CD4-positive, alpha-beta T cell treated with Interleukin-17A for 4 hours (primary cell): ENCODE measurements at places on chromosomes 1 and 21.

DNA sequence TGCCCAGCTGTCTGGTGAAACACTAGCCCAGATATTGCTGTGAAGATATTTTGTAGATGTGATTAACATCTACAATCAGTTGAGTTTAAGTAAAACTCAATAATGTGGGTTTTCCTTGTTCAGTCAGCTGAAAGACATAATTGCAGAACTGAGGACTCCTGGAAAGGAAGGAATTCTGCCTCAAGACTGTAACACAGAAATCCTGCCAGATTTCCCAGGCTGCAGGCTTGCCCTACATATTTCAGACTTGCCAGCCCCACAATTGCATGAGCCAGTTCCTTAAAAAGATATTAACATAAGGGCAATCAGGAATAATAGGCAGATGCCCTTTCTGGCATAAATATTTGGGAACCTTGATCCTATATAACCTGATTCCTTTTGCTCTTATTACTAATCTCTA is 14.2 kb upstream of the NIBAN1 start:
- DNase-seq: no peak

- DNase-seq: no peak
These were observed 10.0 kb downstream of the ADAMTS1 start for GRCh38 chr21:26835027-26835713.

DNA sequence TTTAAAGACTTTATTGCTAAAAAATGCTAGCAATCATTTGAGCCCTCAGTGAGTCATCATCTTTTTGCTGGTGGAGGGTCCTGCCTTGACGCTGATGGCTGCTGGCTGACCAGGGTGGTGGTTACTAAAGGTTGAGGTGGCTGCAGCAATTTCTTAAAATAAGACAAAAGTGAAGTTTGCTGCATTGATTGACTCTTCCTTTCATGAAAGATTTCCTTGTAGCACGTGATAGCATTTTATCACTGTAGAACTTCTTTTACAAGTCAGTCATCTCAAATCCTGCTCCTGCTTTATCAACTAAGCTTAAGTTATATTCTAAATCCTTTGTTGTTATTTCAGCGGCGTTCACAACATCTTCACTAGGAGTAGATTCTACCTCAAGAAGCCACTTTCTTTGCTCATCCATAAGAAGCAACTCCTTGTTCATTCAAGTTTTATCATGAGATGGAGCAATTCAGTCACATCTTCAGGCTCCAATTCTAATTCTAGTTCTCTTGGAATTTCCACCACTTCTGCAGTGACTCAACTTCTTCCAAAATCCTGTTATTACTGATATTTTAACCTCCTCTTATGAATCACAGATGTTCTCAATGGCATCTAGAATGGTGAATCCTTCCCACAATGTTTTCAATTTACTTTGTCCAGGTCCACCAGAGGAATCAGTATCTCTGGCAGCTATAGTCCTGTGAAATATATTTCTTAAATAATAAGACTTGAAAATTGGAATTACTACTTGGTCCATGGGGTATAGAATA is 17.6 kb upstream of the RGS1 start:
- DNase-seq: no peak

GRCh38 chr1:226638608-226639007 is 90.0 kb downstream of the STUM start:
- peak; percentile 4 for DNase-seq

GRCh38 chr21:35503671-35504070 is 454.6 kb upstream of the RUNX1 start:
- DNase-seq: peak; percentile 61

DNA sequence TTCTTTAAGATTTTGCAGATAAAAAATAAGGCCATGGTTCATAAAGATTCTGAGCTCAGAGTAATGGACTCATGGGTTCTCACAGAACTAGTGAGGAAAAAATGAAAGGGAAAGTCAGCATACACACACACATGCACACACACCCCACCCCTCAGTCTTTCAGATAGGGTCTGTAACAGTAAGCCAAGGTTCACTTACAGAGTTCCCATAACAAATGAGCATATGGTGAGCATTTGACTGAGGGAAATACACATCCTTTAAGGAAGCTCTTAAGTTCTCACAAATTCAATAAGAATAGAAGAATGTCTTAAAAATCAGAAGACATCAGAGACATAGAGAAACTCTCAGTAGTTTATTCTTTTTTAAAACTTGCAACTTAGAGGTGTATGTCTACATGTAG is 57.9 kb downstream of the NTMT2 start:
- DNase-seq: no peak

DNA sequence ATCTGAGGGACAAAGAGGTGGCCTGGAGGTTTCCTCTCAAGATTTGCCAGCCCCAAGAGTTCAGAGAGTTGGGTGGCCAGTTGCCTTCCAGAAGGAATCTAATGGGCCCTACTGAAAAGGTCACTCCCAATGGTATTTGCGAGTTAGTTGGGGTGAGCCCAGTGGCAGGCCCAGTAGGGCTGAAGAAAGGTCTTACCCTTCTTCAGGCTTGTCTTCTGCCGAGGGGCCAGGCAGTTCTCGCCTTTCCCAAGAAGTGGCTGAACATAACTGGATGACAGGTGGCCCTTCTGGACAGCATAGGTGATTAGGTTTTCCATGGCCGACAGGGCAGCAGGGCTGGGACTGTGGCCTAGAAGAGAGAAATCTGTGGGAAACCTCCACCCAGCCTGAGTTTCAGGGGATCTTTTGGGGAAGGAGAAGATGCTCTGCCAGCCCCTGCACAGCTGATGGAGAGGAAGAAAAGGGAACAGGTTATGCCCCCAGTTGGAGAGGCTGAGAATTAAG is 7.2 kb downstream of the PGLYRP4 start:
- no peak for DNase-seq

DNA sequence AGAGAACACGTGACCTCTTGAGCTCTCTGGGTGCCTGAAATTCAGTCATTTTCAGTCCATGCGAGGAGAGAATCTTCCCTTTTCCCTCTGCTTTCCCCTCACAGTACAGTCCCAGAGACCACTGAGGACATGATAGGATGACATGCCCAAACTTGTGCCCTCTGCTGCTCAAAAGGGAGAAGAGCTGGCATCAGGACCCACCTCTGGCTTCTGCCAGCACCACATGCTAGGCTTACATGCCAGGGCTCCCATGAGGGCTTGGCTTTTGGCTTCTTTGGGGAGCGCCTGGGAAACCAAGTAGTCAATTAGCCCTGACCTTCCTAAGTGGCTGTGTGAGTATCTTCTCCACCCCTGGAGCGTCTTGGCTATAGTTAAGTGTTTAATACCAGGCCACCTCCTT is 13.8 kb upstream of the KCNQ4 start:
- no peak for DNase-seq

DNA sequence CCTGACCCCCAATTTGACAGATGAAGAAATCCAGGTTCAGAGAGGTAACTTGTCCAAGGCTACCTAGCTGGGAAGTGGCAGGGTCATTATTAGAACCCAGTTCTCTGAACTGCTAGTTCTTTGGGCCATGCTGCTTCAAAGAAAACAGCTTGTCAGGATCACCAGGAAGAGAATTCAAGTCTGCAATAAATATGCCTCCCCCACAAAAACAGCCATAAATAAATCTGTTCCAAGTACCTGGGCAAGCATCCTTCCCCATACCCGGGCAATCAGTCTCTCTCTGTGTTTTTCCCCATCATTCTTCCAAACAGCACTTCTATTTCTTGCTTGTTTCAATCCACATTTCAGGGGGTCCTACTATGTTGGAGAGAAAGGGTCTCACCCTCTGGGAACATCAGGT is 34.1 kb downstream of the SLC9A1 start:
- DNase-seq: no peak

- DNase-seq: no peak
These were observed 16.1 kb upstream of the KLHDC7A start for GRCh38 chr1:18464665-18465050.

GRCh38 chr1:102241431-102242338 is 245.0 kb upstream of the OLFM3 start:
- DNase-seq: no peak

- DNase-seq: no peak
These were observed 21.4 kb upstream of the KCNN3 start for GRCh38 chr1:154891452-154891851.

DNA sequence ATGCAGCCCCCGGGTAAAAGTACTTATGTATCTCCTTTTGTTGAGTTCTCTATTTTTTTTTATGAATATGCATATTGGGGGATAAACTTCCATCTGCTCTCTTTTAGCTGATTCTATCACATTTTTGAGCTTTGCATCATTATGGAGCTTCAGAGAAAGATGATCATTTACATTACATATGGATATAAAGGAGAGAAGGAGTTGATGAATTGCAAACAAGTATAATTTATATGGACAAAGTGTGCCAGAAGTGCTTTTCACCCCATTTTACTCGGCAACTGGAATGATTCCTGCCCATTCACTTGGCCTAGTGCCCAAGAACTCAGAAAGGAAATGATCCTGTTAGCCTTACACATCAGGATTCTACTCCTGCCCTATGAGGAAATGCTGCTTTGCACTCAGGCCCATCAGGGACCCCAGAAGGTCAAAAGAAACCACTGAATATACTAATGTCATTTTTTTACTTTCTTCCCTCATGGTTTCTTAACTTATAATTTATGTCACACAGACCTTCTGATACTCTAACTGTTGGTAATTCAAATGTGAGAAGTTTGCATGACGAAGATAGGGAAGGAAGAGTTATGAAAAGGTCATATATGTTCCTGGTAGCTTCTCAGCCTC is 65.6 kb downstream of the SAMSN1 start:
- no peak for DNase-seq

- peak; percentile 67 for DNase-seq
These were observed 6.7 kb downstream of the LMO4 start for GRCh38 chr1:87335175-87335884.

GRCh38 chr1:15153842-15154479 is 414 bp downstream of the TMEM51 start:
- no peak for DNase-seq

- DNase-seq: peak; percentile 61
These were observed at the start of gene LYST for GRCh38 chr1:235866205-235866912. TSS of gene LYST (minus strand) at chr1:235866906. CDS start at chr1:235830417, 36,489 bp downstream.

GRCh38 chr1:221309723-221310122 is 430.5 kb downstream of the HLX start:
- DNase-seq: no peak

GRCh38 chr1:1929102-1929638 is 10.1 kb upstream of the TMEM52 start:
- DNase-seq: no peak

DNA sequence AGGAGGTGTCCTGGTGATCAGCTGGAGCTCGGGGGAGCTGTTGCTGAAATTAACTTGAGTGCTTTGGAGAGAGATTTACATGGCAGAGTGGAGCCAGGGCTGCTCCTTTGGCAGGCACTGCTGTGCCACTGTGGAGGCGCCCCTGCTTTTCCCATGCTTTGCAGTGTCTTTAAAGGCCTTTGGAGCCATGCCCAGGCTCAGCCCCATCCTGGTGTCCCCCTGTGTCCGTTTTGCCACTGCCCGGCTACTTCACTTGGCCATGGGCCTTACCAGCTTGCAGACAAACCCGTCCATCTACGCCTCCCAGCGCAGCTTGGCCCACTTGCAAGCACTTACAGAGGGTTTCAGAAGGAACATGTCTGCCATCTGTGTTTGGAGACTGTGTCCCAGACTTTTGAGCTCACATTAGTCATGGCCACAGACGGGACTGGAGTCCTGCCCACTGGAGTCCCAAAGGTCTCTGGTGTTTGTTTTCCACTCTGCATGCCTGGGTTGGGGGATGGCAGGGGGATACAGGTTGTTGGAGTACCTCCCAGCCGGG is 18.2 kb upstream of the LAMTOR5 start:
- DNase-seq: no peak

DNA sequence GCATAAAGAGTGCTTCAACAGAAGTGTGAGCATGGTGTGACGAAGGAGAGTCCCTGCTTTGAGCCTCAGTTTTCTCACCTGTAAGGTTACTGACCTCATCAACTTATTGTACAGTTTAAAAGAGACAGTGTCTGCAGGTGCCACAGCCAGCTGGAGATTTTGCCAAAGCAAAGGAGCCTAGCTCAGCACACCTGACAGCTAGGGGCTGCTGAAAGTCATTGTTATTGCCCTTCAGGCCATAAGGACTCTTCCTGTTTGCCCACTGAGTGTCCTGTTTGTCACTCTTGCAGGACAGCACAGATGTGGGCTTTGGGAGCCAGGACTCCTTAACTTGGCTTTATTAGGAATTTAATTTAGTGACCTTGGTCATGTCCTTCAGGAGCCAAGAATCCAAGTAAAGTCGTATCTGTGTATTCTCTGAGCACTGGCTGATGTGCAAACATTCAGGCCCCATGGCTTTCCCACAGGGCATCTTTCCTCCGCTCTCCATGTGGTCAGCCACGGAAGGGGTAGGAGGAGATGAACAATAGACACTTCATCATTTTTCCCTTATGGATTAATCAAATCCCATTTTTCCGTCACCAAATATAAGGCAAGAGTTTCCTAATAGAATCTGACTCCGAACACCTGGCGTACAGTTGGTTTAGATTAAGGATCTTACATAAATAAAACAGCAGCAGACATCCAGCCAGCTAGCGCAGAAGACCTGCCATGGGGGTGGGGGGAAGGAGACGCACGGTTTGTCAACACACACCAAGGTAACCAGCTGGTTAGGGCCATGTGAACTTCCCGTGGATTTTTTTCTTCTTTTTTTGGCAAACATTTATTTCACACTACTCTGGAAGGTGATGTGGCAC is 43.1 kb upstream of the KANK4 start:
- DNase-seq: no peak

- DNase-seq: peak; percentile 55
These were observed 1.2 kb upstream of the LUZP1 start for GRCh38 chr1:23169727-23170335.

- peak; percentile 56 for DNase-seq
These were observed 8.0 kb upstream of the PLCH2 start for GRCh38 chr1:2468041-2468472.

DNA sequence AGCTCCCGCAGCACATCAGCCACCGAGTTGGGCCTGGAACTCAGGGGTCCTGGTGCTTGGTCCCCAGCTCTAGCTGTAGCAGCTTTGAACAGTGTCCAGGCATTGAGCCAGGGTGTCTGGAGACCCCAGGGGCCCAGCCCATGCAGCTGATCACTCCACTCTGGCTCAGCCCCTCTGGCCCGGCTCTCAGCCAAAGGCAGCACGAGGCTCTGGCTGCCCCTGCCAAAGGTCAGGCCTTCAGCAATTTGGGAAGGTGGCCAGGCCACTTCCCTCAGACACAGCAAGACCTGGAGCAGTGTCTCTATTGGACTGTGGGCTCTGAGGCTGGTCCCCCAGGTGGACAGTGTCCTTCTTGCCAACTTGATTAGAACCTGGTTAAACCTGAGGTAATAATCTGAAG is 34.4 kb upstream of the RNF19B start:
- no peak for DNase-seq

DNA sequence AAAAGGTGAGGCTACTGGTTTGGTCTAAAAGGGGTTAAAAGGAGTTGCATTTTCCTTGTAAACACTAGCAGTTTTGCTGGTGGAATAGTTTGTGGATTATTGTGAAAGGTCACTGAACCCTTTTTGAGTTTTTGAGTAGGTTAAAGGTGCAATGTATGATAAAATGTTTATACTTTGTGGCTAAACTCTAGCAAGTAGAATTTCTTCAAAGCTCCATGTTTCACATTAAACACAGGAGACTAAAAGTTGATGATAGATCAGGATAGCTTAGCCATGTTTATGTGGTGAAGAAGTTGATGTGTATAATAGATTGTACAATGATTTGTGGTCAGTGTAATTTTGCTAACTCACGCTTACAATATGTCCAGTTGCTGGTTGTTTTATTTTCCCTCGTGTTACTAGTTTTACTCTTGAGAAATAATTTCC is 13.1 kb downstream of the ZNF326 start:
- DNase-seq: no peak

- DNase-seq: no peak
These were observed 130.4 kb downstream of the HS2ST1 start for GRCh38 chr1:87044840-87045239.
